ENCODE measurements at places on chromosomes 5 and 9. TPM values are rescaled to one million over a fixed set of nuclear protein-coding genes. Genes with fewer than 3 reads are reported as not detected.

DNA sequence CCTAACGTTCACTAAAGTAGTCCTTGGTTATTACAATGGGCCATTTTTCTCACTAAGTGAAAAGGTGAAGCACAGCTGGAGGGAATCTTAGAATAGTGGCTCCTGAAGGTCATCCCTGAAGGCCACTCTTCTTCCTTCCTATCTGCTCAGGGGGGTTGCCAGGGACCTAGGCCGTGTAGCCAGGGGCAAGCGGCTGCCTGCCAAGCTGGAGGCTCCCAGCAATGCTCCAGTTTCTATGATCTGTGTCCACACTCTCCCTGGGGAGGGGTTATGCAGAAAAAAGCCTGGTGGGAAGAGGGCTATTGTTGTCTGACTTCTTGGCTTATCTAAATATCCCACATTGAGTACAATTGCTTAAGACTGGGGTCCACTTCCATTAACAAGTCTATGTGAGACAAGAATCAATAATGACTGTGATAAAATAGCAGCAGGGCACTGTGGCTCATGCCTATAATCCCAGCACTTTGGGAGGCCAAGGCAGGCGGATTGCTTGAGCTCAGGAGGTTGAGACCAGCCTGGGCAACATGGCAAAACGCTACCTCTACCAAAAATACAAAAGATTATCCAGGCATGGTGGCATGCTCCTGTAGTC is 3.8 kb downstream of the NMRK1 start:
- DNase-seq = no peak

DNA sequence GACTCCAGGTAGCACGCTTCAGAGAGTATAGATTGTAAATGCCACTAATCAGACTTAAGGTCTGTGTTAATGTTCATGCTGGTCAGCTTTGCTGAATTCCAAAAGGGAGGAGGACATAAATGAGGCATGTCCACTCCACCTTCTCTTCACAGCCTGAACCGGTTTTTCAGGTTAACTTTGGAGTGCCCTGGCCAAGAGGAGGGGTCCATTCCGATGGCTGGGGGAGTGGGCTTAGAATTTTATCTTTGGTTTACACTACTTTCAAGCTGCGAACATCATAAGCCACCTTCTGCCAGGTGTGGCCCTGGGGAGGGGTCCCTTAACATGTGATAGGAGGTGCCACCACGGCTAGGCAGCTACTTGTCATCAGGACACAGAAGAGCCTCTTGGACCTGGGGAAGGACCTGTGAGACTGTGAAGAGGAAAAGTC is 24.2 kb downstream of the ABO start:
- DNase-seq = no peak

DNA sequence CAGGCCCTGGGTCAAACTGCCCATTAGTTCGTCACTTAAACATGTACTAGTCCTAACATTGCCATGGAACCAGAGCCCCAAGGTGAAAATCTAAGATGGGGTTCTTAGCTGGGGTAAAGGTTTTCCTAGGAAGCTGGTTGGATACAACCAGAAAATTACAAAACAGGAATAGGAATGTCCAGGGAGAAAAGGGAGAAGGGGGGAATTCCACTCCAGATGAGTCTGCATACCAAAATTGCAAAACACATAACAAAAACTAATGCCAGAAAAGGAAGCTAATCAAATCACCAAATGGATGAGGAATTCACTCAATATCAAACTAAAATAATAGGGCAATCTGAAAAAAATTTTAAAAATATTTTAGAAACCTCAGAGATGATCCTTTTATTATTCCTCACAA is 396.2 kb downstream of the EFNA5 start:
- no peak for DNase-seq

GRCh38 chr5:161030229-161030628 is 178.2 kb upstream of the ATP10B start:
- DNase-seq = no peak

The PCDHA12 gene
- total RNA-seq = not detected

GRCh38 chr9:4792054-4792571 is 631 bp upstream of the RCL1 start:
- no peak for DNase-seq

The EGFLAM gene
- total RNA-seq = not detected

DNA sequence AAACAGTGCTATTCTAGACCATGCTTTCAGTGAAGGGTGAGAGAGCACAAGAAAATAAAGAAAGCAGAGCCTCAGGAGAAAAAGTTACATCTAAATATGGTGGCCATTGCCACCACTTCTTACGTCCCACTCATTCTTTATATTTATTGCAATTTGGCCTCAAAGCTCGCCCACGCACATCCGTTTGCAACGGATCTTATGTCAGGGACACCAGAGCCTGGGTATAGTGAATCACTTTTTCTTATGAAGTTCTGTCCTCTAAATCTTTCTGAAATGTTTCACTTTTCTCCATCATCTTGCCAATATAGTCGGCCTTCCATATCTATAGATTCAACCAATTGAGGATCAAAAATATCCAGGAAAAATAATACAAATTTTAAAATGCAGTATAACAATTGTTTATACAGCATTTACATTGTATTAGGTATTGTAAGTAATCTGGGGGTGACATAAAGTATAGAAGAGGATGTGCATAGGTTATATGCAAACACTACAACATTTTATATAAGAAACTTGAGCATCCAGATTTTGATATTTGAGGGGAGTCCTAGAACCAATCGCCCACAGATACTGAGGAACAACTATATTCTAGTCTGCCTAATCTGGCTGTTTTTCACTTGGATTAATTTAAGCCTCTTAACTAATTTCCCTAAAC is 35.2 kb downstream of the GOLPH3 start:
- no peak for DNase-seq

DNA sequence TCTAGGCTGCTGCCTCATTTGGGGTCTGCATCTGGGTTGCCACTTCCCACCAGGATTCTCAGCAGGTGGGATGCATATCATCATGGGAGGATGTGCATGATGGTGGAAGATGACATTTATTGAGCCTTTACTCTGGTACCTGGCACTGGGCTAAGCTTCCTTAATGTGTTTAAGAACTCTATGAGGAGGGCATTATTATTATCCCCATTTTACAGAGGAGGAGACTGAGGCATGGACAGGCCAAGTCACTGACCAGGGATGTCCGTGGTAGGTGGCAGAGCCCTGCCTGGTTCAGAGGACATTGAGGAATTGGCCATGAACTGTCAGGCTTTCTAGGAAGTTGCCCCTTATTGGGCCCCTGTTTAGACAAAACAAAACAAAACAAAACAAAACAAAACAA is 31.1 kb upstream of the TIFAB start:
- DNase-seq = no peak

The FBP1 gene
- 3.8 TPM for total RNA-seq

The LRRC70 gene
- 0.76 TPM for total RNA-seq

GRCh38 chr9:133987946-133988665 is 4.0 kb downstream of the VAV2 start:
- no peak for DNase-seq

DNA sequence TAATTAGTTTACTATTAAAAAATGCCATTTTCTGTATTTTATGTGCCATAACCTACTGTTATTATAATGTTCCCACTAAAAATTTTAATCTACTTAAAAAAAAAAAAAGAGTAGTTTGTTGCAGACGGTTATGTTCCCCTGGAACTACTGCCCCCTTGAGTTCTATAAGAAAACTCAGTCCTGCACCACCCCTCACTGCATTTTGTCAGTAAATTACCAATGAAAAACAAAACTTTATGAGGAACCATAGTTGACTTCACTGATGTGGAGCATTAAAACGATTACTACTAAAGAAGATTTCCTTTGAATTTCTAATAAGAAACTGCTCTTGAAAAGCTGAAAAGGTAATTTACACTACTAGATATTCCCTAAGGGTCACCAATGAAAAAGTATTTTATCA is 288.7 kb downstream of the FBXL17 start:
- no peak for DNase-seq

DNA sequence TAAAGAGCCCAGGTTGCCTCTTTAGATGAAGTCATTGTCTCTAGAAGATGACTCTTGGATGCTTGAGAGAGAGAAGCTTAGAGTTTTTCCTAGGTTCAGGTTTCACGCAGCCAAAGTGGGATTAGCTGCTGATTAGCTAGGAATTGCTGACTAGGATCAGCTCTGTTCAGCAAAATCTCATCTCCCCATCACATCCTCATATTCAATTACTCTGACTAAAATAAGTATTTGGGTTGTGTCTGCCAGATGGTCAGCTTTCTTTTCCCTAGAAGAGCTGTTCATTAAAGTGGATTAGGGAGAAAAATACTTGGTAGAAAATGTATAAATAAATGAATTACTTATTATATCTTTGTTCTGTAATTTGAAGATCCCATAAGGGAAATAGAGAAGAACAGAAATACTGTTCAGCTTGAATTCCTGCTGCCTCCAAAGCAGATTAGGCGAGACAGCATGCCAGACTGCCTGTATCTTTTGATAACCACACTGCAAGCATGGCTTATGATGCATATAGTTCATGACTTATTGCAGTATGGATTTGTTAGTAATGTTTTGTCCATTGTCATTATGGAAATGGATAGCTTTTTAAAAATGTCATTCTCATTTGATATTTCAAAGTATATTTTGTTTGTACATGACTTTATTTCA is 184.8 kb upstream of the CD180 start:
- no peak for DNase-seq

DNA sequence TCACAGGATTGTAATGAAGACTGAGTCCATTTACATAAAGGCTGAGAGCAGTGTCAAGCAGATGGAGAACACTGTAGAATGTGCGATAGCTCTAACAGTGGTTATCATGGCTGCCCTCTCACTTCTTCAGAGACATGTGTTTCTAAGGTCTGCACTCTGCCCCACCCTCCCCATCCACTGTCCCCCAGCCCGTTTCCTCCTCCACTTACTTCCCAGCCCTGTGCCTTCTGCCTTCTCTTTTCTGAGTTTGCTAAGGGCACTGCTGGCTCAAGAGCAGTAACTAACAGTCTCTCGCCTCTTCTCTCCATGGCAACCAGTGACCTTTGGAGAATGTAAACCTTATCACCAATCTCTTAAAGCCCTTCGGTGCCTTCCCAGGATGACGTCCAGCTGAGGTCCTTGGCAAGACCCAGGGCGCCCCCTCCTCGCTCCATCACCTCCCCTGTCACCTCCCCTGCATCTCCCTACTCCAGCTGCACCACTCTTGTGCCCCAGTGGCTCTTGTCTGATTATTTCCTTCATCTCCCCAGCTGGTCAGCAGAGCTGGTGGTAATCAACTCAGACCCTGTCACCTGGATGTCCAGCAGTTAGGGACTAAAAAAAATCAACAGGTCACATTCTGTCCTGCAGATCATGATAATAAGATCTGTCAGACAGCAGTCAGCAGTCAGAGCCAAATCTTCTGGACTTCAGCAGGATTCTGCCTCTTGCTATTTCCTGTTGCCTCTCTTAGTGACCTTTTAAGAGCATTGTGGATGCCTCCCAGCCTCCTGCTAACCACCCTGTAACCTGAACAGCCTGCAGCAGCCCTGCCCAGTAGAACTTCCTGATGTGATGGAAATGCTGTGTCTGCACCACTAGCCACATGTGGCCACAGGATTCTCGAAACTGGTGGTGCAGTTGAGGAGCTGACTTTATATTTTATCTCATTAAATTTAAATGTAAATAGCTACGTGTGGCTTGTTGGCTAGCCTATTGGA is 9.0 kb downstream of the FXN start:
- DNase-seq = no peak

DNA sequence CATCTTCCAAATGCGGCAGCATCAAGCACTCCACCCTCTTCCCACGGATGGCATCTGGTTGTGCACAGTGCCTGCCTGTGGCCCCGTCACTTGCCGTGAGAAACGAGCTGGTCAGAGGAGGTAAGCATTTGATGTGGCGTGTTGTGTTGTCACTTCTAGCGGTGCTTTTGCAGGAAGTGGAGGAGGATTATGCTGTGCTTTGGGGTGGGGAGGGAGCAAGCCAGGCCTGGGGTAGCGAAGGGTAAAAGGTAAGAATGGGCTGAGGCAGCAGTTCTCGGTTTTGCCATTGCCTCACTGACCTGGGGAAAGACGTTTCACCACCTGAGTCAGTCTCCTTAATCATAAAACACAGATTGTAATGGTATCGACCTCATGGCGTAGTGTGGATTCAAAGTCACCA is 2.3 kb upstream of the POMT1 start:
- DNase-seq = peak; percentile 76

The DNAJA1 gene
- total RNA-seq = 129 TPM

DNA sequence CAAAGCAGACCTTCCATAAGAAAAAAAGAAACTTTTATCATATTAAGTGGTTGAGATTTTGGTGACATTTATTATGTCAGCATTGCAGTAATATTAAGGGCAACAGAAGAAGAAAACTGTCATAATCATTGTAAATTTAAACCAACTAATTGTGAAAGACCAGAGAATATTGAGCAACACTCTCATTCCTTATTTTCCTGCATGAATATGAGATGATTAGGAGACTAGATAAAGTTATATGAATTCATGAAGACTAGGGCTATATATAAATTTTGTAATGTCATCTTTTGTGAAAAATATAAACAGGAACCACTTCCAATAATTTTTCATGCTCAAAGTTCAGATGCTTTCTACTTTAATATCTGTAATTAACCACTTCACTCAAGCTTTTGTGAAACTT is 974.5 kb upstream of the CDH10 start:
- no peak for DNase-seq

GRCh38 chr5:147481376-147481775 is 28.5 kb downstream of the DPYSL3 start:
- no peak for DNase-seq

DNA sequence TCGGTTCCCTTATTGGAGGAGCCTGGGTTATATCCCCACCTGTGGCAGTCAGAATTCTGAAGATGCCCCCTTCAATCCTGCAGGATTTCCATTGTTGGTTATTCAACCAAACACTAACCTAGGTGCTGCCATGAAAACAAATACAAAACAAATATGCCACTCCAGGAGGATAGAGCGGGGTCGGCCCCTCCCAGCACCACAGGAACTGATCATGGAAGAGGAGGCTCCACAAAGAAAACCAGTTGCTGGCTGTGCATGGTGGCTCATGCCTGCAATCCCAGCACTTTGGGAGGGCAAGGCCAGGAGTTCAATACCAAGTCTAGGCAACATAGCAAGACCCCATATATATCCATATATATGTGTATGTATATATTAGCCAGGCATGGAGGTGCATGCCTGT is 13.2 kb upstream of the ADGRD2 start:
- DNase-seq = no peak

DNA sequence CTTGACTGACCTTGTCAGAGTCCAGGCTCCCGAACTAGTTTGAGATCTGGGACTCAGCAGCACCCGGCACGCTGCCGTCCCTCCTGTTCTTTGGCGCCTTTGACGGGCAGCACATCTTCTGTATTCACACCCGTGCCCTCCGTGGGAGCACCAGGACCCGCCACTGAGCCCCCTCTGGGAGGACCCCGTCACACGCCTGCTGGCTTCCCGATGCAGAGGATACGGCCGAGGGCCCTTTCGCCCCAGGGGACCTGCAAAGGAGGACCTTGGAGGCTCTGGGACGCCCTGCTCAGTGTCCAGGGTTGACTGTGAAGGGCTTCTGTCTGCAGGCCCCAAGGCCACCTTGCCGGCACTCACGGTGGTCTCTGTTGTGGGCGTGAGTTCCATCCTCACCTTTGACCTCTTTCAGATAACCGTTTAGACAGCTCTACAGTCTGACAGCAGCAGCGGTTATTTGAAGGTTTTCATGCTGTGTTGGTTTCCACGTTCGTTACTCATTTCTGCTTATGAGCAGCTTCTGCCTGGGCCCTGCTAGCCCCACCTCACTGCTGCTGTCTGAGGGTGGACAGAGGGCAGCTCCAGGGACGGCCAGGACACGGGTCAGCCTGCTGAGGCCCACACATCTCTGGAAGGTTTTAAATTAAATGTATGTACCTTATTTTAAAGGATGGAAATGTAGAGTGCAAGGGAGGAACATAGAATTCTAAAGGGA is 12.6 kb upstream of the EXOC3 start:
- no peak for DNase-seq

GRCh38 chr5:172482156-172483020 is 28.1 kb upstream of the SH3PXD2B start:
- DNase-seq = no peak
